Activated CD8-positive, alpha-beta T cell treated with anti-CD3 and anti-CD28 coated beads, Interleukin-2, amount 10 ng/mL, durations not matched to agents 7 days and 5 days (primary cell): ENCODE measurements at places on chromosomes 4 and X. TPM values are rescaled to one million over a fixed set of nuclear protein-coding genes. Genes with fewer than 3 reads are reported as not detected.

Gene FGFR3
- total RNA-seq: 0.34 TPM

Gene MAGEA2
- total RNA-seq: not detected

Gene DLG3
- total RNA-seq: 22.8 TPM

Gene SLC10A4
- not detected for total RNA-seq

Gene DUSP21
- total RNA-seq: not detected

Gene CYLC1
- not detected for total RNA-seq

Gene RNF175
- not detected for total RNA-seq

Gene SCML2
- total RNA-seq: 2.2 TPM

Gene NXF2B
- not detected for total RNA-seq

Gene FRMD7
- total RNA-seq: not detected

Gene RTL3
- 0.08 TPM for total RNA-seq

Gene DNAAF6
- not detected for total RNA-seq

Gene SSX3
- not detected for total RNA-seq

Gene SYNPO2
- 0.60 TPM for total RNA-seq

Gene LDB2
- not detected for total RNA-seq

Gene SULT1B1
- 1.7 TPM for total RNA-seq

Gene CCKAR
- total RNA-seq: not detected
